ENCODE measurements at places on chromosomes 5 and 9. TPM values are rescaled to one million over a fixed set of nuclear protein-coding genes. Genes with fewer than 3 reads are reported as not detected.

GAPT gene
- not detected for total RNA-seq

BAAT gene
- not detected for total RNA-seq

P4HA2 gene
- total RNA-seq = 70.4 TPM

ADCY2 gene
- total RNA-seq = not detected

AGXT2 gene
- total RNA-seq = not detected

EGR1 gene
- total RNA-seq = 65.0 TPM
